ENCODE measurements at places on chromosomes 1 and 21.

DNA sequence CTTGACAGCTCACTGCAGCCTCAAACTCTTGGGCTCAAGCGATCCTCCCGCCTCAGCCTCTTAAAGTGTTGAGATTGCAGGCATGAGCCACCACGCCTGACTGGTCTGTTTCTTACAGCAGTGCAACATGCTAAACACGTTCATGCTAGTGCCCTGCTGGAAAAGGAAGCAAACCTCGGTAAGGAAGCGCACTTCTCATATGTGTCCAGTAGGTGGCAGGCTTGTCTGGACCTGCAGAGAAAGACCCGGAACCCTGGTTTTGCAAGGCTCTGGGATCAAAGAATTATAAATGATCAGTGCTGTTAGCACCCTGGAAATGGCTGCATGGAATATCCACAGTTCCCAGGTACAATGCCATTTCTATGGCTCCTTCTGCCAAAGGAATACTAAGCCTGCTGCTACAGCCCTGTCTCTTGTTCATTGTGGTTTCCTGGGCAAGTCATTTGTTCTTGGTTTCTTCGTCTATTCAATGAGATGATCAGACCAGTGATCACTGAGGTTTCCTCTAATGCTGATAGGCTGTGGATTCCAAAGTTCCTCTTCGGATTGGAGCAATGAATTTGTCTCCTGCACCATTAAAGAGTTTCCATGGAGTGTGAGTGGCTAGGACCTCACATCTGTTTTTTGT lies 15.9 kb downstream of the RNU5D-1 start:
- peak; percentile 82 for DNase-seq

DNA sequence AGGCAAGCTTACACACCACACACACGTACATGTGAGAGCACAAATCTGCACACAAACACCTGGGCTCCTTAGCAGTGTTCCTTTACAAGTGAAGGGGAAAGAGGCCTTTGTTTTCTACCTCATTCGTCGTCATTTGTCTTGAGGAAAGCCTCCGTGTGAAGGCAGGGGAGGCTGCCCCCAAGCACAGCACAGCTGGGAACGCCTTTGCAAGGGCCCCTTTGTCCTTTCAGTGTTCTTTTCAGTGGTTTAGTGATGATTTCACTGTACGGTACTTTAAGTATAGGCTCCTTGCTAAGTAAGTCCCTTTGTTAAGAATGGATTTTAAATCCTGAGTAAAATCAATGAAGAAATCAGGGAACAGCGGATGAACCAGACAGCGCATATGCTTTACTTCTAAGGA lies 94.1 kb downstream of the PGBD5 start:
- DNase-seq: no peak

- no peak for DNase-seq
Measured at GRCh38 chr1:174837386-174837785, 162.4 kb upstream of the CACYBP start.

- no peak for DNase-seq
Measured at GRCh38 chr1:247576514-247576913, 11.6 kb upstream of the OR2G2 start.

DNA sequence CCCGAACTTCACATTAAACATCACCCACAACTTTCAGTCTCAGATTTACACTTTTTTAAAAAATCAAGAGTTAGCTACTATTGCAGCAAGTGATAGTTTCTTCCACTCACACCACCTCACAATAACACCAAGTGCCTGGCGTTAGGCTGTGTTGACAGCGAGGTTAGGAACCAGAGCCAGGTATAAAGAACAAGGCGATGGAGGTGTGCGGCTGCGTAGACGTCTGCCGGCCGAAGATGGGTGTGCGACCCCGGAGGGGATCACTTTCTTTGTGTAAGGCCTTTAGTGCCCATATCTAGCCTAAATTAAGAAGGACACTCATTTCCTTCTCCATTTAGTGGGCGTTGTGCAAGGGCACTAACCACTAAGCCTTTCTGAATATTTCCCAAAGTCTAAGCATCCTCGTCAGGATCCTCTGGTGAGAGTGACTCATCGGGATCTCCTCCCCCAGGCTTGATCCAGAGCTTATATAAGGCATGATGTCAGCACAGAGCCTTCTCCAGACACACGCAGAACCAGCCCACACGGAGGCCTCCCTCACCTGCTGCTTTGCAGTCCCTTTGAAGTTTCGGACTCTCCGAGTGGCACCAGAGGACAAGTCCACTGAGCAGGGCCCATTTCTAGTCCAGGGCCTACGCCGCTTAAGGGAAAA lies 11.8 kb downstream of the NHLH2 start:
- DNase-seq: no peak

DNA sequence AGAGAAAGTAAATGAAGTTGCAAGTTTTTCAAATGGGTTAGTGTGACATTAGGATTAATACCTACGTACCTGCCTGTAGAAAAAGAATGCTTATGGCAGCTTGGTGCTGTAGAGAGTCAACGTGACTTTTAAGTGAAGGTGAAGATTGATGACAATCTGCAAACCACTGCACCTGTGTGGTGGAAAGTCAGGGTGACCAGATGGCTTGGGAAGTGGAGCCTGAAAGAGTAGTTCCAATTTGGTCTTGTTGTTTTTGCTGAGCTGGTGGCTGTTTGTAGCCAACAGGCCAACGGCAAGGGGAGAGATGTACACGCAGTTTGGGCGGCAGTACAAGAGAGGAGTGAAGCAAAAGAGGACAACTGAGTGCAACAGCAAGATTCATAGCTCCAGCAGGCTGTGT lies 78.1 kb upstream of the JAK1 start:
- DNase-seq: no peak

DNA sequence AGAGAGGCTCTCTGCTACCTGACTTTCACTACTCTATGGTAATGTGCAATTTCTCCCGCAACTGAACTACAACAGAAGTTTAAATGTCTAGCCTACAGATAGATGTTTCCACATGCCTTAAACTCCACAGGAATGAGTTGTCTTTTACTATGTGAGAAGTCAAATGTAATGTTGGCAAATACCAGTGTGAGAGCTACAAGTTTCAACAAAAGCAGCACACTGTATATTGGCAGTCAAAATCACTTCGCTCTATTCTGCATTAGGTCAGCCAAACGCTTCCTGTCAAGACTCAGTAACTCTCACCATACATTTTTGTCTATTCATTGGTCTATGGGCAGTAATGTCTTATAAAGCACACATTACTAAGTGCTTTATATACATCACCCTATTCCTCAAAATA lies 41.9 kb downstream of the LUZP1 start:
- no peak for DNase-seq

GRCh38 chr1:241265428-241265827 lies 91.6 kb downstream of the RGS7 start:
- no peak for DNase-seq

GRCh38 chr21:24424776-24425175 lies 1182.5 kb downstream of the MRPL39 start:
- DNase-seq: no peak

- peak; percentile 32 for DNase-seq
Measured at GRCh38 chr1:7705048-7705907, 65.8 kb upstream of the VAMP3 start.

DNA sequence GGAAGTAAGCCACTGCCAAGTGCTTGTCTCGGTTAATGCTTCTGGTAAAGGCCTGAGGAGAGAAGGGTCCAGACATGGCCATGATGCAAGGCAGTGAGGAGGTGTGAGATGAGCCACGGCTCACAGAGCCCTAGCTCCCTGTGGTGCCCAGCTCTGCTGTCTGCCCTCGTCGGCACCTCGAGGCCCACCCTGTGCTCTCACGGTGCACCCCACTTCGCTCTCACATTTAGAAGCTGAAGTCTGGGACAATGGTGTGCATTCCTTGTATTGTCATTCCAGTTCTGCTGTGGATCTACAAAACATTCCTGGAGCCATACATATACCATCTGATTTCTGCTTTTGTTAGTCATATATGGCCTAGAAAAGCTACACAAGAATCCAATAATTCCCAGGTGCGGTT lies 3.3 kb downstream of the NCF2 start:
- DNase-seq: no peak

- DNase-seq: no peak
Measured at GRCh38 chr1:211764701-211765100, 65.9 kb downstream of the LPGAT1 start.

GRCh38 chr1:86823386-86823785 lies 90.5 kb downstream of the SELENOF start:
- DNase-seq: no peak

GRCh38 chr1:116929961-116930592 lies 20.4 kb downstream of the PTGFRN start:
- no peak for DNase-seq

DNA sequence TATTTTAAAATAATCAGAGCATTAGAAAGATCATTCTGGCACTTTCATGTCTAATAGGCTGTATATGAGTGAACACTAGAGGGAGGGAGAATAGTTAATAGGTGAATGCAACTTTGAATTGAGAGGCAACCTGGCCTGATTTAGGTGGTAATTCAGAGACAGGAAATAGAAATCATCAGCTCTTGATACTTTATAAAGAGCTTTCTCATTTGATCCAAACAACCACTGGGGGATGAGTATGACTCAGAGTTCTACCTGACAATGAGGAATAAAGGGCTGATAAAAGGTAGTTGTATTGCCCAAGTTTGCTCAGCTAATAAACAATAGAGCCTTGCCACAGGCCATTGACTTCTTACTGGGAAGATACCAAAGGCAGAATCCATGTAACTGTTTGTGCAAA lies 5.2 kb upstream of the FAM89A start:
- DNase-seq: no peak

DNA sequence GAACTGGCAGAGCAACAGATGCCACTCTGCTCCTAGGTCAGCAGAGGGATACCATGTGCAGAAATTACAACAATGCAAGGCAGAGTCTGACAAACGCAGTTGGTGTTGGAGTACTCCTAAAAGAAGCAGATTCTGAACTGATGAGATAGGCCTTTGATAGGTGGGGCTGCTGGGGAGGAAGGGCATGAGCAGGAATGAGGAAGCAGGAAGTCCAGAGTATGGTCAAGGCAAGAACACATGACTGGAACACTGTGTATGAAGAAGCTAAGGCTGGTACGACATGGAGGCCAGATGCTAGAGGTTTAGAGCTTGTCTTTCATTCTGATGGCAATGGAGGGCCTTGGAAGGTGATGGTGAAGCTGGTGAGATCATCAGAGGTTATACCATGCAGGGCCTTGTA lies 11.5 kb upstream of the THRAP3 start:
- DNase-seq: no peak

DNA sequence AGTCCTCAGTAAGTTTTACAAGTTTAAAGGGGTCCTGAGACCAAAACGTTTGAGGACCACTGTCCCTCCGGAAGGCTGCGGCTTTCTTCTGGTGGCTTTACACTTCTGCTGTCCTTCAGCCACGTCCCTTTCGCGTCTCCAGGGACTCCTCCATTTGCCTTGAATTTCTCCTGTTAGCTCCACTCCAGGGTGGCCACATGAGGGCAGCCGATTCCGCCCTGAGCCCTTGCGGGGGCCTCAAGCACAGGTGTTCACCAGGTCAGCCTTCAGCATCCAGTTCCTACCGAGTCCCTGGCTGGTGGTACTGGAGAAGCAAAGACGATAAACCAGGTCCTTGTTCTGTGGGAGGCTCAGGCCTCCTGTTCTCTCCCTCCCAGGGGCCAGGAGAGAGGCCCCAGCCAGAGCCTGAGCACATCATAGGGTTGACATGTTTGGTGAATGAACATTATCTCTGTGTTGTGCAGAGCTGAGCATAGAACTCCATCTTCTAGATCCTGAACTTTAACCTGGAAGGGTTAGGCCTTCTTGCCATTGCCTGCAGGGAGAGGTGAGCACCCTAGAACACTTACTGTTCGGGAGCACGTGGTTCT lies 27.4 kb upstream of the COQ8A start:
- peak; percentile 57 for DNase-seq

DNA sequence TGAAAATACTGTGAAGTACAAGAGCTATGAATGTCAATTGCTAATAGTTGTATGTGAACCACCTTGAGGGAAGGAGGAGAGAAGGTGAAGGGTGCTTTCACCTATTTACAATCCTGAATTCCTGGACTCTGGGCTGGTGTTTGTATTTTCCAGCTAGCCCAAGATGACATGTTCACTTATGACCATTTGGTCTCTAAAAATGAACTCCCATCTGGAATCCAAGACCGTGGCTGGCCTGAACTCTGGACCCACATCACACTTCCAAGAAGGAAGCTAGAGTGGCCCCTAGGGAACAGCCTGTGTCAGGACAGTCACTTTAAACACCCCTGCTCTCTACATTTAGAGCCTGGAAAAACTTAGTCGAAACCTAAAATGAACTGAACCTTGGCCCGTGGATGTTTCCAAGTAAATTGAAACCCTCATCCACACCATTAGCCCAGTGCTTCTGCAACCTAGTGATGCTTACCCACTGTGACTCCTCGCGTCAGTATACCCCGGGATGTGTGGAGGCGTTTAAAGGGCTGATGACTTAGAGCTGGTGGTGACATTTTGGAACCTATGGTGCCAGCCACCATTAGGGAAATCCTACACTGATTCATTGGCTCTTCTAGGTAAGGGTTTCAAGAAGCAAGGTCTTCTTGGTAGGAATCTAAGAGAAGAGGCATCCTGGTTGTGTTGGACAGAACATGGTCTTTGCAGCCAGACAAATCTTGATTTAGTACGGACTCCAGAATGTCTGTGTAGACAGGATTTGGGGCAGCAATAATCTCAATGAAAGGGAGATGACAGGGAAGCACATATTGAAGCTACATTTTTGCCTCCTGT lies 171.5 kb upstream of the IRF2BP2 start:
- DNase-seq: no peak

DNA sequence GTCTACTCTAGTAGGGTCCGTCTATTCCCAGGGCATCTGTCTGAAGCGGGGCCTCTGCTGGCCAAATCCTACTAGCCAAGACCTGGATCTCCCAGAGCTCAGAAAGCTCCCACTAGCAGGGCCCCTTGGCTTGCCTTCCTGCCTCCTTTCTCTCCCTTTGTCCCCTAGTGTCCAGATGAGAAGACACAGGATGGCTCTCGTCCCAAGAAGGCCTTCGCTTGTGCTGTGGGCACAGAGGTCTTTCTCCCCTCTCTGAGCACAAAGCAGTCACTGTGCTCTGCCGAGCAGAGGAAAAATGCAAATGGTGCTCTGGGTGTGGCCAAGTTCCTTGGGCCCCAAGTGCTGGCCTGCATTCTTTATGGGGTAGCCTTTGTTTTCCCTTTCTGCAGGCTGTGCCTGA lies 13.0 kb upstream of the GPR137B start:
- no peak for DNase-seq

- peak; percentile 56 for DNase-seq
Measured at GRCh38 chr1:154403261-154403943, 1.7 kb upstream of the IL6R start.

DNA sequence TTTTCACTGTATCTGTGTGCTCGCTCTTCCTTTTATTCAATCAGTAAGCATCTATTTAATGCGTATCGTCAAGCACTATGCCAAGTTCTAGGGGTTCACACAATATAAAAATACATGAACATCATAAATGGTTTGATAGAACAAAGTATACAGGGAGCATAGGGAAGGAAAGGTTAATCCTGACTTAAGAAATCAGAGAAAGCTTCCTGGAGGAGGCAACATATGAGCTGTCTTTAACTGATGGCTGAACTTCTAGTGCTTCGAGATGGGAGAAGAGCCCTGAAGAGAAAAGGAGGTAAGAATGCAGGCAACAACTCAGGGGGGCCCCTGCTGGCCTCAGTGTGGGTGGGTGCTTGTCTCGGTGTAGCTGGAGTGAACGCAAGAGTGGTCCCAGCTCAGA lies 63.6 kb upstream of the GALNT2 start:
- no peak for DNase-seq

Measured in activated CD8-positive, alpha-beta T cell treated with anti-CD3 and anti-CD28 coated beads, Interleukin-2, amount 10 ng/mL, durations not matched to agents 7 days and 5 days (primary cell).